ENCODE measurements at places on chromosomes 11 and 22. TPM values are rescaled to one million over a fixed set of nuclear protein-coding genes. Genes with fewer than 3 reads are reported as not detected.

- peak; percentile 31 for DNase-seq
Observed at GRCh38 chr22:47634347-47634746, 871.9 kb downstream of the TBC1D22A start.

GRCh38 chr11:17439316-17439782 lies 37.3 kb downstream of the ABCC8 start:
- no peak for DNase-seq

The XKR3 gene
- total RNA-seq, result not detected

DNA sequence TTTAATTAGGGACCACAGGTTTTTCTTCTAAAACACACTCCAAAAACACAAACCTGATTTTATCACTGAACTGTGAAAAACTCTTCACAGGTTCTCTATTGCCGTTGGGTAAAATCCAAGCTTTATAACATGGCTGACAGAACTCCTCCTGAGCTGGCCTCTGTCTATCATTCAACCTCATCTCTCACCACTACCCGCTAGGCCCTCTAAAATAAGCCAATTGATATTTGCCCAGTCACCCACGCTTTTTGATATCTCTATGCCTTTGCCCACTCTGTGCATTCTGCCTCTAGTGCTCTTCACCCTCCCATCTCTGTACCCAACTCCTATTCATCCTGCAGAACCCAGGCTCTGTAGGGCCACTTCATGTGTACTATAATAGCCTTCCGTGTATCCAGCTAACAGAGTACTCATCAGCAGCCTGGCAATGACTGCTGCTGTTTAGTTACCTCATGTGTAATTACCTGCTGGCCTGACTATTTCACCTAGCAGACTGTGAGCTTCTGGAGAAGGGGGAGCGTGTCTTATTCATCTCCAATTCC lies 1.1 kb upstream of the CNGA4 start:
- DNase-seq, result no peak

- no peak for DNase-seq
Observed at GRCh38 chr11:69852056-69852455, 32.8 kb upstream of the FGF3 start.

- DNase-seq, result peak; percentile 73
Observed at GRCh38 chr11:9760193-9760575, 96.3 kb downstream of the SWAP70 start.

GRCh38 chr11:101792814-101793213 lies 122.0 kb upstream of the CEP126 start:
- DNase-seq, result no peak

- DNase-seq, result no peak
Observed at GRCh38 chr11:114366331-114367243, 33.7 kb downstream of the C11orf71 start.

GRCh38 chr11:118915941-118916841 lies 9.5 kb downstream of the BCL9L start:
- DNase-seq, result no peak

GRCh38 chr11:2104524-2105440 lies 34.4 kb downstream of the IGF2 start:
- DNase-seq, result no peak

The TIRAP gene
- 13.7 TPM for total RNA-seq

- no peak for DNase-seq
Observed at GRCh38 chr22:50670513-50670912, 2.1 kb upstream of the SHANK3 start.

The FXYD2 gene
- 3.6 TPM for total RNA-seq

DNA sequence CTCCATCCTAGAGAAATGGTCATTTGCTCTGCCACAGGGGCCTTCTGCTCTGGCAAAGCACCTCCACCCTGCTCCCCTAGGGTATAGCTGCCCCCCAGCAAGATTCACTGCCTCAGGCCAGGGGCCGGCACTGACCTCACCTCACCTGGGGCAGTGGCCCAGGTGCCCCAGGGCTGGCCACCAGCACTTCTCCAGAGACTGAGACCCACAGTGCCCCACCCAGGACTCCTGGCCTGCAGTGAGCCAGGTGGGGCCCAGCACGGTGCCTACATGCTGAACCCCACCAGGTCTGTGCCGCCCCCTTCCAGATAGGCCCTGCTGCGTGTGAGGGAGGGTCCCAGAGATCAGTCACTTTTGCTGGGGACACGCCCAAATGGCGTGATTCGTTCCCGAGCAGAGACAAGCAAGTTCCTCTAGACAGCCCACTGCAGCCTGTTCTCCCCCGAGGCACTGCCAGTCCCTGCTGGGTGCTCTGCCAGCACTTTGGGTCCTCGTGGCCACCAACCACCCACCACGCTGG lies 10.8 kb downstream of the GNB1L start:
- DNase-seq, result no peak

DNA sequence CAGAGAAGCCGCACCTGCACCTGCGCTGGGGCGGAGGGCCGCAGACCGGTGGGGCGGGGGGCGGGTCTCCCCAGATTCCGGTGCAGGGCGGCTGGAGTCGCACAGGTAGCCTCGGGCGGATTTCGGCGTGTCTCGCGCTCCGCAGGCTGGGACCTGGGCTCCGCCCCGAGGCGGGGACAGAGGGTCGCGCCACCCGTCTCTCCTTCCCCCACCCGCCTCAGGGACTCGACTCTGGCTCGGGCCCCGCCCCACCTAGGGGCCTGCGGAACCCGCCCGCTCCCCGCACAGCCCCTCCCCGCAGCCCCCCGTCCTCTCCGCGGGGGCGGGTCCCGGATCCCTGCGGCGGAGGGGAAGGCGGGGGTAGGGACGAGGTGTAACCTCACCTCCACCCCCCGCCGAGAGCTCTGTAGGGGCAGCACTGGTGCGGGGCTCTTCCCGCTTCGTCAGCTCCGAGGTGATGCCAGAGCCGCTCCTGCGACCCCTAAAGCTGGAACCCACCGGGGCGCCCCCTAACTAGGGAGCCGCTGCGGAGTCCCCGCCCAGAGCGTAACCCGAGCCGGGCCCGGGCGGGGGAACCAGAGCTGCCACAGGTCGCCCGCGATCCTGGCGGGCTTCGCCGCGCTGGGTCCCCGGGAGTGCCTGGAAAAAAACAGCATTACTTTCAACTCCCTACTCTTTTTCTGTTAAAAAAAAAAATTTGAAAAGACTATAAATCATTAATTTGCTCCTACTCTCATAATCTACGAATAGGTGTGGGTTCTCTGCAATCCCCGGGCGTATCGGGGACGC lies at the start of gene SLC29A2:
SLC29A2 (minus strand) TSS at position 134 of the 789 bp plus-strand sequence. CDS start 169 bp downstream, outside the sequence.
- DNase-seq, result peak; percentile 95

DNA sequence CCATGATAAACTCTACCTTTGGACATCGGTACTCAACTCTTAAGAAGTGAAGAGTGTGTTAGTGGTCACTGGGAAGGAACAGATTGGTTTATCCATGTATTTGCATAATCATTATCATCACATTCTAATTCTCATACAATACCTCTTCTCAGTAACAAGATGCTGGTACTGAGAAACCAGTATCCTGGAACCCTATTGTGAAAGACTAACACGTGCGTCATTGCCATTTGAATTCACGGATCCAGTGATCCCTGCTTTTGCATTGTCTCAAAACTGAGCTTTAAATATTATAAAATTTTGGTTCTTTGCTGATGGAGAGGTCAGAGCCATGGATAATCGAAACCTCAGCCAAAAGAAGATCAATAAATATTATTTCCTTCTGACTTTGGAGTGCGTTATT lies 35.2 kb downstream of the KIRREL3 start:
- DNase-seq, result no peak

The RBM7 gene
- total RNA-seq, result 30.1 TPM

GRCh38 chr22:36819112-36819511 lies 2.3 kb upstream of the PVALB start:
- peak; percentile 58 for DNase-seq

- DNase-seq, result no peak
Observed at GRCh38 chr11:66044757-66045156, 4.2 kb downstream of the GAL3ST3 start.

The RFPL1 gene
- total RNA-seq, result not detected

DNA sequence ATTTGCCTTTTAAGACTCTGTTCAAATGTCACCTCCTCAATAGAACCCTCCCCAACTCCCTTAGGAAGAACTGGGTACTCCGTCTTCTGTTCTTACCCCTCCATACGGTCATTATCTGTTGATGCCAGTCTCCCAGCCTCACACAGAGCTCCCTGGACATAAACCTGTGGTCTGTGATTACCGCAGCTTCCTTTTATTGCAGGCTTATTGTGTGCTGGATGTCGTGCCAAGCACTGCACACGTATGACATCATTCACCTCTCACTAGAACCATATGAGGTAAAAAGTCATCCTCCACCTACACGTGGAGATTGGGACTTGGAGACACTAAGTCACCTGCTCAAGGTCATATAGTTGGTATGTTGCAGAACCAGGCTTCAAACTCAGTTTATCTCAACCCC lies 15.3 kb downstream of the PTPN5 start:
- no peak for DNase-seq

The APOL5 gene
- not detected for total RNA-seq

The FOLH1 gene
- 5.1 TPM for total RNA-seq

The NCAPH2 gene
- total RNA-seq, result 51.8 TPM

The CHST1 gene
- total RNA-seq, result 4.9 TPM

DNA sequence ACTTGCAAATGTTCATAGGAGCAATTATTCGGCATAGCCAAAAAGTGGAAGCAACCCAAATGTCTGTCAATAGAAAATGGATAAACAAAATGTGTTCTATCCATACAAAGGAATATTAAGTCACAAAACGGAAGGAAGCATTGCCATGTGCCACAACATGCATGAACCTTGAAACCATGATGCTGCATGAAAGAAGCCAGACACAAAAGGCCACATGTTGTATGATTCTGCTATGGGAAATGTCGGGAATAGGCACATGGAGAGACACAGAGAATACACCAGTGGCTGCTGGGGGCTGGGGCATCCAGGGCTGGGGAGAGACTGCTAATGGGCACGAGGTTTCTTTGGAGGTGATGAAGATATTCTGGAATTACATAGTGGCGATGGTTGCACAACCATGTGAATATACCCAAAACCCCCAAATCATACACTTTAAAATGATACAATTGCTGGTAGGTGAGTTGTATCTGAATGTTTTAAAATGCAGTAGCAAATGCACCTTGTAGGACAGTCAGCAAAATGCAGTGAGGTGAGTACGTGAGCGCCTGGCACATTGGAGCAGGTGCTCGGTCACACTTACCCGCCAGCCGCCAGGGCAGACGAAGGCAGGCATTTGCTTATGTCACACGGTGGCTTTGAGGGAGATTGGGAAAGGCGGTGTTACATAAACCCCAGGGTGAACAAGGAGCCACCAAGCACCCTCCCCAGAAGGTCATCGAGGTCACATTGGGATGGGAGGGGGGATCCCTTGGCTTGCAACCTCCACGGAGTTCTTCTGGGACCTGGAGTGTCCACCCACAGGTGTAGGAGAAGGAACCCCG lies 6.3 kb upstream of the OSM start:
- no peak for DNase-seq

DNA sequence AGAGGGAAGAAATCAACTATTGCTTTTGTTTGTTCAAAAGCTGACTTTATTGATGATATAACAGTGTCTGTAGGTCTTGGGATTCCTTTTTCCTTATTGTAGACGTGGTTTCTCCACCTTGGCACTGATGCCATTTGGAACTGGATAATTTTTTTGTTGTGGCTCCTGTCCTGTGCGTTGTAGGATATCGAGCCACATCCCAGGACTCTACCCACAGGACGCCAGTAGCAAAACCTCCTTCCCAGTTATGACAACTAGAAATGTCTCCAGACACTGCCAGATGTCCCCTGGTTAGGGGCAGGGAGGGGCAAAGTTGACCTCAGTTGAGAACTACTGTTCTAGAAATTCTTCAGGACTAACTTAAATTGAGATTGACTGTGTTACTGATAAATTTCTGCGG lies 45.8 kb downstream of the ZNRF3 start:
- no peak for DNase-seq

DNA sequence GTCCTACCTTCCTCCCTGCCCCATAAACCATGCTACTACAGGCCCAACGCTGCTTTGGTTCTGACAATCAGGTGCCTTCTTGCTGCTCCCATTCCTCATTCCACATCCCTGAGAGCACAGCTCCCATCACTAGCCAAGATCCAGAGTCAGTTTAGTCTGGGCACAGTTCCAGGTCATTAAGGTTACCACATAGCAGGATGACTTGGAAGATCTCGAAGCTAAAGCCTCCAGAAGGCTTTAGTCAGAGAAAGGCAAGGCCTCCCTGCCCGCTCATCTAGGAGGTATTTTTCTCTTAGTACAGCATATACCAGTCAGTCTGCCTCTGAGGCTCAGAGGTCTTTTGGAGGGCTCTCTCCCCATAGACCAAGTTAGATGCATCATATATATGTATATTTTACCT lies 30.3 kb downstream of the TRIM66 start:
- DNase-seq, result no peak

GRCh38 chr22:38657045-38657909 lies 839 bp downstream of the CBY1 start:
- no peak for DNase-seq
